ENCODE measurements at places on chromosomes 1 and 21. TPM values are rescaled to one million over a fixed set of nuclear protein-coding genes. Genes with fewer than 3 reads are reported as not detected.

- DNase-seq: no peak
Observed at GRCh38 chr1:88608139-88608943, 75.7 kb upstream of the PKN2 start.

DNA sequence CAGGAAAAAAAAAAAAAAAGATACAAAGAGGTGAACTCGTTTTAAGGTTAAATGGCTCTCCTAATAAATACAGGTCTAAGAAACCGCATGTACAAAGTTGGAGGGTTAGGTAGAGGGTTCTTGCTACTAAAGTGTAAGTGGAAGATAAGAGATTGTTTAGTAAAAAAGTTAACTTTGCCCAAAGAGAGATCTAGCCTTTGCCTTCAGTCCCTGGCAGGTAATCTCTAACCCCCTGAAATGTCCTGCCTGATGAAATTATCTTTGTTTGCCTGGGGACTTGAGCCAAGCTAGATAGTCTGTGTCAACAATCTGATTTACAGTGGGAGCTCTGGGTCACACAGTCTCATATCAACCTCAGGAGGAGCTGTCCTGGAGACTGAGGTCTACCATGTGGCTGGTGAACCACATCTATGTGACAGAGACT lies 57.6 kb downstream of the TRIM33 start:
- no peak for DNase-seq

- DNase-seq: peak; percentile 32
Observed at GRCh38 chr1:89757532-89757931, 63.3 kb upstream of the LRRC8D start.

Gene WARS2
- total RNA-seq: 12.2 TPM

GRCh38 chr1:208988811-208989222 lies 594.7 kb upstream of the CAMK1G start:
- DNase-seq: no peak

DNA sequence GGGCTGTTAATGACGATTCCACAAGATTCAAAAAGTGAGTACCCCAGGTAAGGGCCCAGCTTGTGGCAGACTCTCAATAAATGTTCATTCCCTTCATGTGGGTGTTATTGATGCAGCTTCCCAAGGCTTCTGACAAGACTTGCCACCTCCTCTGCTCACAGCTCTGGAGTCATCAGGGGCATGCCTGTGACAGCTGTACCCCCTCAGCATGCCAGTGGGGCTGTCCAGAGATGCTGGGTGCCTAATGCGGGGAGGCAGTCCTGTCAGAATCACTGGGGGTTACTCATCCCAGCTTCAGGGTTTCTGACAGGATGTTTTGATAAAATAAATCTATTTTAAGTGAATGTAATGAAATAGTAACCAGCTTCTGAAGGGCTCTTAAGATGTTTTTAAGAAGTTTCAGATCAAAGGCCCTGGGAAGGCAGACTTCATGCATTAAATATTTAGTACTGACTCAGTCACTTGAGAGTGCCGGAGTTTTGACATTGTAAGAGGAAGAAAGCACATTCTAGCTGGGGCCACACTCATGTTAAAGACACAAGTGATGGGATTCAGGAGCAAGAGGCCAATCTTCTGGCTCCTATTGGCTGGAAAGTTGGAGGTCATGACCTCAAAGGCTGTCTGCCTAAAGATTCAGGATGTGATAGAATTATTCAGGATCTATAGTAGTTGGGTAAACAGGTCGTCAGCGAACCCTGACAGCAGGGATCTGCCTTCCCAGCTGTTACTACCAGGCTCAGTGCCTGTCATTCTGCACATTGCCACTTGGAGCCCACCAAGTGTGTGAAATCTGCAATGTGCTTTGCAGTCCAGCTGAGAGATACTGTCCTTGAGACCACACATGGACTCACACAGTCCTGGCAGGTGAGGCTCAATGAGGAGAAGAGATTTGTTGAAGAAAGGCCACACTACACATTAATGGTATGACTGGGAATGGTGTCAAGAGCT lies 239.6 kb upstream of the BEND5 start:
- DNase-seq: no peak

DNA sequence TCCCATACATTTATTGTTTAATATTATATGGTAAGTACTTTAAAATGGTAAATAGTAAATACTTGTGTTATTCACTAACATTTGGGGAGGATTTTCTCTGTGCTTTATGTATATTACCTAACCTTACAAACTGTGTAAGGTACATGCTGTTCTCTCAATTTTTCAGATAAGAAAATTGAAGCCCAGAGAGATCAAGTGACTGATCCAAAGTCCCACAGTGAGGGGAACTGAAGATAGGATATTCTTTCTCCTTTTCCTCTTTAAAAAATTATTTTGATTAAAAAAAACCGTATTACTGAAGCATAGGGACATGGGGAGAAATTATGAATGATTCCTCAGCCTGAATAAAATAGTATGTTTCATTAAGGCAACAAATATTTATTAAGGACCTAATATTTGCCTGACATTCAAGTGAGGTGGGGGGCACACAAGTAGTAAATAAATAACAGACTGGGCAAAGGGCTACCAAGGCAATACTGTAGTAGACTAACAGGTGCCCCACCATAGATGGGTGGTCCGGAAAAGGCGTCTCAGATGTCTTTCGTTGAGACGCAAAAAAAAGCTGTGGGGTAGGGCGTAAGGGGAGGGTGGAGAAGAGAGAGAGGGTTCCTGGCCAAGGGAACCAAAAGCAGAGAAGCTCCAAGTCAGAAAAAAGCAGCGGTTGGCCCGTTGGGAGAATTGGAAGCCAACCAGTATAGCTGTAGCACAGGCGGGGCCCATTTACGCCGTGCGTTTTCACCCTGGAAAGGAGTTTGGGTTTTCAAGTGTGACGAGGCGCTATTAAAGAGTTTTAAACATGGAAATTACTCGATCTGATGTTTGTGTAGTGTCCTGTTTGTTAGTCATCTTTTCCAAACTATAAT lies 944 bp upstream of the AGO3 start:
- peak; percentile 51 for DNase-seq

Gene CELA3B
- total RNA-seq: 1.1 TPM

Gene BCAS2
- total RNA-seq: 26.9 TPM

Gene TNNT2
- total RNA-seq: 7,560 TPM

DNA sequence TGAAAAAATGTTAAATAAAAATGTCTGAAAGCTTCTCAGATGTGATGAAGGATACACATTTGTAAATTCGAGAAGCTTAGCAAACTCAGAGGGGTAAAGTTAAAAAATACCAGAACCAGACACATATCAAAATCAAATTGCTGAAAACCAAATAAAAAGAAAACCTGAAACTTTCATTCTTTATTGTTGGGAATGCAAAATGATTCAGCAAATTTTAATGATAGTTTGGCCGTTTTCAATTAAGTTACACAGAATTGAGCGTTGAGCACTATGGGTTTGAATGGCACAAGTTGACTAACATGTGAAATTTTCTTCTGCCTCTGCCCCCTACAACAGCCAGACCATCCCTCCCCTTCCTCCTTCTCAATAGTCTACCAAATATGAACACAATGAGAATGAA lies 33.5 kb upstream of the GRIK1 start:
- no peak for DNase-seq

- DNase-seq: no peak
Observed at GRCh38 chr1:65804584-65804983, 11.9 kb downstream of the PDE4B start.

DNA sequence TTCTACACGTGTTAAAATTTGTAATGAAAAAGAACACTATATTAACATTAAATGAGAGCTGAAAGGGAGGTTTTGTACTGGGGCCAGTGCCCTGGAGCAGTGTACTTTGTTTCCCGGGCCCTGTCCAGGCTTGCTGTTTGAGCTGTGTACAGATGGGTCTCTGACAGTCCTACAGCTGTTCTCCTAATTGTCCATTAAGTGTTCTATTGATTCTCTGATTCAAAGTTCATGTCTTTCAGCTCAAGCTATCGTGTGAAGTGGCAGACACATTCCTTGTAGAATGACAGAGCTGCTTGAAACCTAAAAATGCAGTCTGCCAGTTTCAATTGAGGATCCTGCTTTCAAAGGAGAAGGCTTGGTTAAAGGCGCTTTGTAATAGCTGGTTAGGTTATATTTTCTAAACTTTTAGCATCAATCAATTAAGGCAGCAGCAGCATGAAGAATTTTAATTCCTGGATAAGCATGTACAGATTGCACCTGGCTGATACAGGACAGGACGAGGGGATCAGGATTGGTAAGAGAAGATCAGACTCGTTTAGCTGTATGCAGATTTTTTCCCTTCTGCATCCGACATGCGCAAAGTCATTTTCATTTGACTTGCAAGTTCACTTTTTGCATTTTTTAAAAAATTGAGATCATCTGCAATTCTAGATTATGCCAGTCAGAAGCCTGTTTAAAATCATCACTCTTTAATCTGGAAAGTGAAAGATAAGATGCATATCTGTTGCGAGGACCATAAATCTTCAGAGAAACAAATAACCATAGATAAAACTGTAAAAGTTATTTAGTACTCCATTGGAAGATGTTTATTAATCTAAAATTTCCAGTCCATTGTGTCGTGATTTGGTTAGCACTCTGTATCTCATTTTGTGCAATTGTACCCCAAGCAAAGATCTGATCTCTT lies 98.5 kb downstream of the ATG4C start:
- no peak for DNase-seq

Gene PRELP
- total RNA-seq: 10.4 TPM

Gene SPRR2G
- total RNA-seq: not detected

Gene TEDDM1
- not detected for total RNA-seq

Gene F5
- 7.0 TPM for total RNA-seq

DNA sequence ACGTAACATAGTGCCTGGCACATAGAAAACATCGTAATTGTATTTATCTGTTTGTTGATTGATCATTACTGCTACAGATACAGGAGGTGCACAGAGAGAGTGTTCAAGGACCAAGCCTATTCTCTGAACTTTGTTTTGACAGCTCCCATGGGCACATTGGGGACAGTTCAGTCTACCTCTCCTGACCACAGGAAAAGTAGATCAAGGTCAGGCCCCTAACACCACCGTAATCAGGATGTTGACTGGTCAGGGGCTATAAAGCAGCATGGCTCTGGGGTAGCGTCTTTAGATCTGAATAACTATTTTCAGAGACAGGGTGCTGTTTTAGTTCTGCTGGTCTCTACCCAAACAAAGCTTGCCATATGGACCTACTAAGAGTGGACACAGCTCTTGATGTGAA lies 223.1 kb upstream of the IRF2BP2 start:
- DNase-seq: no peak

DNA sequence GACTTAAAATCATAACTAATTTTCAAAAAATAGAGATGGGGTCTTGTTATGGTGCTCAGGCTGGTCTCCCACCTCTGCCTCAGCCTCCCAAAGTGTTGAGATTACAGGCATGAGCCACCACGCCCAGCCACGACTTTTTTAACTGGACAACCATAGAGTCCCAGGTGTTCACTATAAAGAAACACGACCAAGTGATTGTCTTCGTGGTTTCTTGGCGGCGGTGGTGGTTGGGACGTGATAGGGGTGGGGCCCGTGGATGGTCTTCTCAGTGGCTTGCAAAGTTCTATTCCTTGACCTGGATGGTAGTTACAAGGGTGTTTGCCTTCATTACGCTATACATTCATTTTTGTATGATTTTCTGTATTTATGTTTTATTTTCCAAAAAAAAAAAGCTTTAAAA lies 34.6 kb upstream of the COX20 start:
- DNase-seq: no peak

Gene CLCNKA
- total RNA-seq: 0.54 TPM

DNA sequence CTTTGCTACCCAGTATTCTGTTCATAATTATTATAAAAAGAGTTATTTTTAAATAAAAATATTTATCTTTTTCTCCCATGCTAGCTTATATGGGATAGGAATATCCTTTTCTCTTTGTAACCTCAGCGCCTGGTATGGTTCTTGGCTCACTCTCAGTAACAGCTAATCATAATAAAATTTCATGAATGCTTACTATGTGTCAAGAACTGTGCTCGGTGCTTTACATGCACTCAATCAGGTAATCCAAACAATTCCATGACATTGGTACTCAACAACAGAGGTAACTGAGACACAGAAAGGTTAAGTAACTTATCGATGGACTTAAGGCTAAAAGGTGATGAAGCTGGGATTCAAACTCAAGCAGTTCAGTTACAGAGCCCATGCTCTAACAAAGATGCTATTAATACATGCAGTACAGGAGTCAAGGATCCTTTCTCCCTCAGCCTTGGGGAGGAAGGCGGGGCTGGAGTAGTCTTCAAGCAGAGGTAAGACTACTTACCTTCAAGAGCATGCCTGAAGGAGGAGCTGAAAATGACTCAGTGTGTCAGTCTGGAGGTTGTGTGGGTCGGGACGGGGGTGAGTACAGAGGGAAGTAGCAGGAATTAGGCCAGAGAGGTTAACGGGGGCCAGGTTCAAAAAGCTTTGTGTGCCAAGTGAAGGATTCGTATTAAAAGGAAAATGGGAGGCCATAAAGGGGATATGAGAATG lies 73.4 kb downstream of the PLPPR5 start:
- DNase-seq: no peak

- no peak for DNase-seq
Observed at GRCh38 chr21:24969068-24969467, 638.2 kb downstream of the MRPL39 start.

- no peak for DNase-seq
Observed at GRCh38 chr1:116785006-116785405, 30.8 kb downstream of the CD2 start.

DNA sequence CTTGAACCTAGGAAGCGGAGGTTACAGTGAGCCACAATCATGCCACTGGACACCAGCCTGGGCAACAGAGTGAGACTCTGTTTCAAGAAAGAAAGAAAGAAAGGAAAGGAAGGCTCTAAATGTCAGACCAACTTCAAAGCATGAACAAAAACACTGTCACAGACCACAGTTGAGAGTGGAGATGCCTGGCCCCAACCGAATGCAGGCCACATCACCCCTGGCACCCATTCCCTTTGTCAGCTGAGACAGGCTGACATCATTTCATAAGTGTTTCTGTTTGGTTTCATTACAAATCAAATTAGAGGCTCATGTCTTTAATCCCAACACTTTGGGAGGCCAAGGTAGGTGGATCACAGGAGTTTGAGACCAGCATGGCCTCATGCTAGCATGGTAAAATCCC lies 28.6 kb upstream of the NADK start:
- peak; percentile 22 for DNase-seq
